AG09319 (cell line): ENCODE measurements at places on chromosomes 7 and 10.

GRCh38 chr7:29843093-29843492 lies 36.8 kb downstream of the WIPF3 start:
- DNase-seq: no peak

- DNase-seq: no peak
Measured at GRCh38 chr7:38299275-38299931, 26.0 kb upstream of the TARP start.

DNA sequence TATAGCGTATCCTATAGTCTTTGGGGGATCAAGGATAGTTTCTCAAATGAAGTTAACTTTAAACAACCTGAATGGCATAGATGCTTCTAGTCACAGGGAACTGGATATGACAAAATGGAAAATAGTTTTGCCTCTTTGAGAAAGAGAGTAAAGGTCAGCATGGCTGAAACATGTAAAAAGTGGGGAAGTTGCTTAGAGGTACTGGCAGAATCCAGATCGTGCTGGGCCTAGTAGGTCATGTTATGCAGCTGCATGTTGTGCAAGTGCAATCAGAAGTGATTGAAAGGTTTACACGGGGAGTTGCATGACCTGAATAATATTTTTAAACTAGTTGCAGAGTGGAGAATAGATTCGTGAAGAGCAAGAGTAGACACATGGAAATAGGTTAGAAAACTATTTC lies 201.1 kb upstream of the HDAC9 start:
- DNase-seq: no peak

GRCh38 chr7:18508443-18509427 lies 13.2 kb downstream of the HDAC9 start:
- peak; percentile 43 for DNase-seq

DNA sequence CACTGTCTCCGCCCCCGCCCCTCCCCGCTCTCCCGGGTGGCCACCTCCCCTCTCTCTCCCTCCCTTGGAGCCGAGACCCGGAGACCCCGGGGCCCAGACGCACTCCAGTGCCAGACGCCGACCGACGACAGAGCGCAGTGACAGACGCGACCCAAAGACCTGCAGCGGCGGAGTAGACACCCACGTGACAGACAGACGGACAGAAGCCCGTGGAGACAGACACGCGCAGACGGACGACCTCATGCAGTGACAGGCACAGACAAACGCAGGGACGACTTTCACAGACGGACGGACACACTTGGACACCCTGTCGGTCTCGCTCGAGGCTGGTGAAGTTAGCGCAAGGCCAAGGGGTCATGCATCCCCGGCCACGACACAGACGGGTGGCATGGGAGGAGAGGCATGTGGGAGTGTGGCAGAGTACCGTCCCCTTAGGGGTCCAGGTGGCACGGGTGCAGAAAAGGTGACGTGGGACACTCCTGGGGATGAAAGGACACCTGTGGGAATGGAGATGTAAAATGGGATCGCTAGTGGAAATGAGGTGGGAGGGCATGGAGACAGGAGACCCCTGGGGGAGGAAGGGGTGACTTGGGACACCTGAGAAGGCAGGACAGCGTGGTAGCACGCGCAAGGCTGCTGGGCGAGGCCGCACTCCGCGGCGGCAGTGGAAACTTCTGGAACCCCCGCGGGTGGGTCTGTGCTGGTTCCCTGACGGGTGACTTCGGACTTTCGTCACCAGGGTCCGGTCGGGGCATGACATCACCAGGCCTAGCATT lies 456 bp upstream of the ACHE start:
- no peak for DNase-seq

- peak; percentile 24 for DNase-seq
Measured at GRCh38 chr7:84258628-84259027, 64.0 kb upstream of the SEMA3A start.

GRCh38 chr7:35652124-35652523 lies 42.8 kb downstream of the HERPUD2 start:
- no peak for DNase-seq

DNA sequence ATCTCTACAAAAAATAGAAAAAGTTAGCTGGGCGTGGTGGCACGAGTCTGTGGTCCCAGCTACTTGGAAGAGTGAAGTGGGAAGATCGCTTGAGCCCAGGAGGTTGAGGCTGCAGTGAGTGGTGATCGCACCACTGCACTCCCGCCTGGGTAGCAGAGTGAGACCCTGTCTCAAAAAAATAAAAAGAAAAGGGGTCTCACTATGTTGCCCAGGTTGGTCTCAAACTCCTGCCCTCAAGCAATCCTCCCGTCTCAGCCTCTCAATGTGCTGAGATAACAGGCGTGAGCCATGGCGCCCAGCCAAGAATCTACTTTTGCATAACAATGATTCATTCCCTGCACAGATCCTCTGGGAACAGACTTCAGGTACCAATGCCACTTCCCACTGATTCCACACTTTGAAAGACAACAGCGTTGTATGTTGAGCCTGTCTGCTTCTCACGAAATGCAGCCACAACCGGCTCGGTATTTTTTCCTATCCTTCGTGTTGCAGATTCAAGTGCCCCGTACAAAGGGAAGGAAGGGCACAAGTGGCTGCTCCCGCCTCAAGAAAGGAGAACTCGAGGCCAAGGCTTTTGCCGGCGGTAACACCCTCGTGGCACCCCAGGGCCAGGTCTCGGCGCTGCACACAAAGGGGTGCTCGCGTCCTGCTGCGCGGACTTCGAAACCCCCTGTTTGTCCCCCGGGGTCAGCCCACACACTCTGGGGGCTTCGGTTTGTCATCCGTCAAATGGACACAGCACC lies 745 bp downstream of the DAGLB start:
- peak; percentile 60 for DNase-seq

DNA sequence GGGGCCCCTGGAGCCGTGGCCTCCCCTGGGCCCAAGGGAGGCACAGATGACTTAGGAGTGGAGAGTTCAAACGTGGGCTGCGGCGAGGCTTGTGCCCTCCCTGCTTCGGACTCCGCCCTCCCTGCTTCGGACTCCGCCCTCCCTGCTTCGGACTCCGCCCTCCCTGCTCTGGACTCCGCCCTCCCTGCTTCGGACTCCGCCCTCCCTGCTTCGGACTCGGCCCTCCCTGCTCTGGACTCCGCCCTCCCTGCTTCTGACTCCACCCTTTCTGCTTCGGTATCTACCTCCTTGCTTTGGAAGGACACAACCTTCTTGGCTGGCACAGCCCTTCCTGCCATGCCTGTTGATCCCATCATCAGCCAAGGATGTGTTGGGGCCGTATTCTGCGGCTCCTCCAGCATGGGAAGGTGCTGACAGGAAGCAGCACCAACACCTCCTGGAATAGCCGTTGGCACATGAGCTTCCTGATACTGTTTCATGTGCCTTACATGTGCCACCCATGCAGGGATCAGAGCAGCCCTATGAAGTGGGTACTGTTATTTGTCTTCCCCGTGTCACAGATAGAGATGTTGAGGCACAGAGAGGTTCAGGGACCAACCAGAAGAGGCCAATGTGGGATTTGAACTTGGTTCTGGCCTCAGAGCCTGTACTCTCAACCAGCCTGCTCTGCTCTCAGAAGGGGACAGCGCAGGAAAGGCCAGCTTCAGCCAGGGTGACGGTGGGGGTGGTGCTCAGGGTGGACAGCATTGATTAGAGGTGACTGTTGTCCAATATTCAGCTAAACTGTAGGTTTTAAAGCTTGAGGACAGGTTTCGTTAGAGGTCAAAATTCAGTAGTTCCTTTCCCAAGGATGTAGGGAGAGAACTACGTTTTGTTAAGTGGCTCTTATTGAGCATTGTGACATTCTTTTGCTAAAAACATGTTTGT lies 114.5 kb downstream of the NKX6-2 start:
- DNase-seq: no peak

DNA sequence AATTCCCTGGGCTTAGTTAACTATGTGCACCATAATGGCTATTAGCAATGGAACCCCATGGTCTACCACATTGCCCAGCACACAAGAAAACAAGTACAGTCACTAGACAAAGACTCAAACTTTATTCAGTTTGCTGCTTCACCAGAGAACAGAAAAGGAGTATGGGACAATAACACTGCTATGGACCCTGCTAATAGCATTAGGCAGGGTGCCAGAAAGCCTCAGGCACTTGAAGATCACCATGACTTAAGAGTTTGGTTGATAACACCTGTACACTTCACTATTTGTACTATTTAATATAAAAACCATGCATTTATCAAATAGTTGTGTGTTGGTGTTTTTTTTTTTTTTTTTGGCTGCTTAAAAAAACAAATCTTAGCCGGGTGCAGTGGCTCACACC lies 159.6 kb downstream of the KMT2E start:
- no peak for DNase-seq

DNA sequence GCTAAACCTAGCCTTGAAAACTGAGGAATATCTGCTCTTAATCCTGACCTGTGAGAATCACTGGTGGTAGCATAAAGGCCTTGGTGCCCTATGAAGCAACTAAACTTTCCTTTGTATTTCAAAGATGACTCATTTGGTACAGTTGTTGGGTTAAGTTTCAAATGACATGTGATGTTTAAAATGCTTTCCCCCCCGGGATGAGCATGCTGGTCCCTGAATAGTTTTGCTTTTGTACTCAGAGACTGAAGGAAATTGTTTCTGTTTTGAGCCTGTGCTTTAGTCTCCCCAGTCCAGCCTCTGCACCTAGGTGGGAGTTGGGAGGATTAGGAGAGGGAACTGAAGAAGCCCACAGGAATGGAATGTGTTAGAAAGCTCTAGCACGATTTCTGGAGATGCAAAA lies 258.9 kb upstream of the NPY start:
- no peak for DNase-seq

- no peak for DNase-seq
Measured at GRCh38 chr7:87036985-87037384, 22.5 kb downstream of the ELAPOR2 start.

DNA sequence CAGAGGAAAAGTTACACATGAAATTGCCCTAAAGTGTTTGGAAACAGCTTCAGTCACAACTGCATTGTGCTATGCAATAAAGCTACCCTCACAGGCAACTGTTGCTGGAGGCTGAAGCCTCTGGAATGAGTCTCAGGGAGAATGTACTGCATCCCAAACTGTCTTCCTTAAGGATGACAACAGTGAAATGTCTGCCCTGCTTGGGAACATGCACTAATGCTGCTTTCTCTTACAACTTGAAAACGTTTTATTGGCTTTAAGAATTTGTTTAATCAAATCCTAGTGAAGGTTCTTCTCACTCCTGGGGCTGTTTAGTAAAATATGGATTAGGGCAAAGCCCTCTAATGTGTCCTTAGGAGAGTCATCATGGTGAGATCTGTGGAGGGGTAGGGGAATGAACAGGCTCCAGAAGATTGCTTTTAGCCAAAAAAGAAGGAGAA lies 215.4 kb downstream of the TWIST1 start:
- no peak for DNase-seq

- DNase-seq: no peak
Measured at GRCh38 chr7:20906801-20907453, 120.2 kb upstream of the SP8 start.

- peak; percentile 76 for DNase-seq
Measured at GRCh38 chr7:135980665-135981180, 3.6 kb upstream of the MTPN start.

- no peak for DNase-seq
Measured at GRCh38 chr10:130885021-130885655, 426.4 kb downstream of the TCERG1L start.

- no peak for DNase-seq
Measured at GRCh38 chr10:132820056-132820455, 34.1 kb upstream of the NKX6-2 start.

DNA sequence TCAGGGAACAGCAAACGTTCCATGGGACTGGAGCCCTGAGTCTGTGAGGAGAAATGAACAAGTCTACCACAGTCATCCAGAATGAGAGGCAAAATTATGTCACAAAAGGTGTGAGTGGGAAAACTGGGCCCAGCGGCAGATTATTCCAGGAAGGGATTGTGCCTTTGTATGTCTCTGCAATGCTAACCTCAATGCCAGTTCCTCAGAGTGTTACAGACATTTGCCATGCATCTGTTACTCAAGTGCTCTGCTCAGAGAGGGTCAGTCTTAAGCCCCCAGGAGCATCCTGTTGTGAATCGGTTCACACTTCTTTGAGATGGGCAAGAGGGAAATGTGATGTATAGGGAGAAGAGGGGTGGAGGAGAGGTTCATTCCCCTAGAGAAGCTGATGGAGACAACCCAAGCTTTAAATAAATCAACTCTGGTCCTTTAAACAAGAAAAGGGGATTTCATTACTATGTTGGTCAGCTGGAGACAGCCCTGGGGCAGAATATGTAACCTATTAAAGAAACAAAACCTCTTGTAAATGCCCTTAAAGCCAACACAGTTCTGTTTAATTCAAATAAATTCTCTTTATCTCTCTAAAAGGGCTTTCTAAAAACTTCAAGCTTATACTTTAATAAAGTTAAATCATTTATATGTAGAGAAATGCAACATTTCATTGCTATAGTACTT lies 85.9 kb upstream of the GRB10 start:
- DNase-seq: no peak

DNA sequence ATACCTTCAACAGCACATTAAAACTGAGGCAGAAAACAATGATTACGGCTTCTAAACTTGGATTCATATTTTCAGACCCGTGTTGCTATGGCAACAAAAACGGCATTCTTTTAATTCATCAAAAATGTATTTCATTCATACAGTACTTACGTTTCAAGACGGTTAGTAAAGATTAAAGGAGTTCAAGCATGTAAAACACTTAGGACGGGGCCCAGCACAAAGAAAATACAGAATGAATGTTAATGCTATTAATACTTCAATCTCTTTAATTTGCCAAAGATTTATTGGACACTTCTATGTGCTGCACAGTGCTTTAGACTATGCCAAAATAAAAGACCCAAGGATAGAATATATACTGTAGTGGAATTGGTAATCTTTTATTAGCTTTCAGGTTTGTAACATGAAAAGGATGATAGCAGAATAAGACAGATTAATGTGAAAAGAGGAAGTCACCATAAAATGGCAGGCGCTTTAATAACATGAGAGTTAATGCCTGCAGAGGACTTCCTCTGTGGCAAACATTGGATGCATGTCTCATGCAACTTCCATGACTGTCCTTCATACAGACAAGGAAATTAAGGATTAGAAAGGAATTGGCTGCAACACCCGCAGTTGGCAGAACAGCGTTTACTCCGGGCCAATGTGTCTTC lies 201.6 kb upstream of the KLF6 start:
- DNase-seq: no peak

DNA sequence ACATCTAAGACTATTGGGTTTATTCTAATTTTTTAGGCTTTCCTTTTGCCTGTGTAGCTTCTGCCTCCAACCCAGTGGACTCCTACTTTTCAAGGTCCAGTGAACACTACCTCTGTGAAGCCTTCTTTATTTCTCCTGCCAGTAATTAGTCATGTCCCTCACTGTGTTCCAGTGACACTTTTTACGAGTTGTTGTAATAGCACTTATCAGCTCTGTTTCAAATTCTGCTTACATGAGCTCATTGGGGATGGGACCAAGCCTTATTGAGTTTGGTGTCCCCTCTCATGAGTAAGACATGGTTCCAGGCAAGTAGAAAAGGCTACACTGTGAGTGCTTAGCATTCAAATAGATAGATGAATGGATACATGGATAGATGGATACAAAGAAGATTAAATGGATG lies 184.6 kb downstream of the HIBADH start:
- DNase-seq: no peak
